CD4-positive, alpha-beta memory T cell (primary cell): ENCODE measurements at places on chromosomes 12 and 14.

DNA sequence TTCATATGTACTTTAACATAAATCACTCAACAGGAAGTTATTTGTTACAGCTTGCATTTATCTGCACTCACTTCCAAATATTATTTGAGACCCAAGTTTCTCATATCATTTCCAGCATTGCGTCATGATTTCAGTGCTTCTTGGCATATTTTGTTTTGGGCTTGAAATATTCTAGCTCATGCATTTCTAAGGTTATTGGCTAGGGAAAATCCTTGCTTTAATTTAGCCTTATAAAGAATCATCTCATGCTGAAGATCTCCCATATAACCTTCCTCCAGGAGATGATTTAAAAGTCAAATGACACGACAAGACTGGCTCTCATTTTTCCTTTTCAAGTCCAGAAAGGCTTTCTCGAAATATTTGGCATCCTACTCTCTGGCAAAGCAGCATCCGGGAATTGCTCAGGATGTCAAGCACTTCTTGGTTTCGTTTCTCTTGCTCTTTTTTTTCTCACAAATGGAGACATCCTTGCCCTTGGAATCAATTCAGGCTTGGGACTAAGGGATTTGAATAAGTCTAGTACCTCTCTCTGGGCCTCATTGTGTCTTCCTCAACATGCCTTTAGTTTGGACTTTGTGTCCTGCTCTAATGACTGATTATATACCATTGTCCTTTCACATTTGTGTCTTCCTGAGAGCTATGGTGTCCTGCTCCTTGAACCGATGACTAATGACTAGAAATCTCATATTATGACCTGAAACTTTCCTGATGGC is 295.0 kb downstream of the RMST start:
- DNase-seq = no peak

DNA sequence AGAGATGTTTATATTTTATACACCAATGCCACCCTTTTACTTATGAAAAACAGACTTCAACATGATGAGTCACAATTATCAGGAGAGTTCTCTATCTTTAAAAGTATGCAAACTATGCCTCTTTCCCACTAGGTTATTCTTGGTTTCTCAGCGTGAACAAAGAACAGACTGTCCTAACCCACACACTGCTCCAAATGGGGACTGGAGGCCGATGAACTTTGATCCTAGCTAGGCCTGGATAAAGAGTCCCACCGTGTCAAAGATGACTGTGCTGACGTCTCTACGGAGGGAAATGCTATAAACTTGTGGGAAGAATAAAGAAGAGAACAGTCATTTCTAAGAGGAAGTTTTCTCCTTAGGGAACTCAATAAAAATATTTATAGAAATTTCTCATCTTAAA is 160.1 kb downstream of the EPS8 start:
- DNase-seq = no peak

DNA sequence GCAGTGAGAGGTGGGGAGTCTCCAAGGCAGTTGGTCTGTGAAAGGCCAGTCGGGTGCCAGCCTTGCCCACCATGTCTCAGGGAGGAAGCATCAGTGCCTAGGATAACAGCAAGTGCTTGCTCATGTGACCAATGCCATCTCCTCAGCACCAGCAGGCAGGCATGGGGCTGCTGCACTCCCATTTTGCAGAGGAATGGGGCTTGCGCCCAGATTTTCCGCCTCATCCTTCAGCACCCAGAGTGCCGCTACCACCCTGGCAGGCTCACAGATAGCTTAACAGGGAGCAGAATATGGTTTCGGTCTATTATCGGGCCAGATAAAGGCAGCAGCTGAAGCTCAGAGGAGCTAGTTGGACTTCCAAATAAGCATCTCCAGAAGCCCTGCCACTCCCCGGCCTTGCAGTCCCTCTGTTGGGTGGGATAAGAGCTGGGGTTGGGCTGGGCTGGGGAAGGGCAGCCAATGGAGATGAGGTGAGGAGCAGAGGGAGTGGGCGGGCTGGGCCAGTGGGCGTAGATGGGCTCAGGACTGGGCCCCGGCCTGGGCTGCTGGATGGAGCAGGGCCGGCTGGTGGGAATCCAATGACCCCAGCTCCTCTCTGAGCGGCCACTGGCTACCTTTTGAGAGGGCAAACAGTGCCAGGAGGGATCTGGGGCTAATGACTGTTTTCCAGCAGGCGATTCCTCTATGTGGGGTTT is 8.4 kb upstream of the KRT80 start:
- no peak for DNase-seq

- no peak for DNase-seq
Observed at GRCh38 chr12:46982629-46983392, 96.6 kb upstream of the PCED1B start.

GRCh38 chr12:109557200-109557599 is 16.1 kb downstream of the MMAB start:
- no peak for DNase-seq

DNA sequence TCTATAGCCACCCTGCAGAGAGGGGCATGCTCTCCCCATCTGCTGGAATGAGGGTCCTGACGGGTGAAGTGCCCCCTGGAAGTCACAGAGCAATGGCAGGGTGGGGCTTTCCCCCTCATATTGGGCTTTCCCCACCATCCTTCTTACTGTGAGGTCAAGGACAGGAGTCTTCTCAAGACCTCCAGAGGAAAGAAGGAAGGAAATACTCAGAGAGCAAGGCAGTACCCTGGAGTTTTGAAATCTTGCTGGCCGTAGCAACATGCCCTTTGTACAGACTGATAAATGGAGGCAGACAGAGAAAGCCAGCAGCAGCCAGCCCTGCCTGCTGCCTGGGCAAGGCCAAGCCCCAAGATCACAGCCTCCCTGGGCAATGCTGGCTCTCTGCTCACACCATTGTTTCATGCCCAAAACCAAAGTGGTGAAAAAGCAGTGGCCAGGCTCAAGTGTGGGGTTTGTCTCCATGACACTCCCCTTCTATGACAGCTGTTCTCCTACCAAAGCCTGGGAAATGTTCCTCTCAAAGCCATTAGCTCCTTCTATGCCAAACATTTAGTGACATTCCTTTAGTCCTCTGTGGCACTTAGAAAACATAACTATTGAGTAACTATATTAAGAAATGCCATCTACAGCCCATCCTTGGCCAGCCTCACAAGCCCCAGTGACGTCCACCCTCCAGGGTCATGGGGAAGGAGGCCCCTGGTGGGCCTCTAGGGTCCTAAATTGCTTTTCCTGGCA is 13.2 kb upstream of the ITPK1 start:
- DNase-seq = no peak

DNA sequence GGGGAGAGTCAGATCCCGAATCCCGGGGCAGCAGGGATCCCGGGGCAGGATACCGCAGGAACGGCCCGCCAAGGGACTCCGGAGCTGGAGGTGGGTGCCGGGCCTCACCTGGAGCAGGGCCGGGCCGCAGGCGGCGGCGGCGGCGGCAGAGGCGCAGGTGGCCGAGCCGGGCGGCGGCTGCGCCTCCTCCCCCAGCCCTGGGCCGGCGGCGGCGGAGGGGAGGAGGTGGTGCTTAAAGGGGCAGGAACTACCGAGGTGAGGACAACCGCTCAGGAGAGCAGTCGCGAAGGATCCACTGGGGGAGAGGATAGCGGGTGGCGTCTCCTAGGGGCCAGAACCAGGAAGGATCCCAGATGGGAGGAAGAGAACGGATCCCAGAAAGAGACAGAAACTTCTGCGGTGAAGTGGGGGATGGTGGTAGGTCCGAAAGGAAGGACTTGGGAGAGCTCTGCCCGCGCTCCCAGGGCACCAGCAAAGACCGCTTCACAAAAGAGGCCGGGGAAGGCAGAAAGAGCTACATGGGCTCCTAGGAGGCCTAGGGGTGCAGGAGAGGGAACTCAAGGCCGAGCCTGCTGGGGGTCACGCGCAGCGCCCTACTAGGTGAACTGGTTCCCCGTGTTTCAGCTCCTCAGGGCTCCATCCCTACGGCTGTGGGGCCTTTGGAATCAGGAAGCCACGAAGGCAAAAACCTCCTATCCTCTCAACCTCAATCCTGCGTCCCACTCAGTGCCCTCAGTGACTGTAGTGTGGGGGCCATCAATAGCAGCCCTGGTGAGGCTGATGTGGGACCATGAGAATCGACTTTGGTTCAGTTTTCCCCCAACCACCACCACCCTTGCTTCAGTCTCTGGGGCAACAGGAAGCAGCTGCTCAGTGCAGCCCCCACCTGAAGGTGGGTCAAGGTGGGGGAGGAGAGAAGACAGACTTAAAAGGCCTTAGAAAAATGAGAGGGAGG is 5.0 kb upstream of the BAZ2A start:
- peak; percentile 61 for DNase-seq

DNA sequence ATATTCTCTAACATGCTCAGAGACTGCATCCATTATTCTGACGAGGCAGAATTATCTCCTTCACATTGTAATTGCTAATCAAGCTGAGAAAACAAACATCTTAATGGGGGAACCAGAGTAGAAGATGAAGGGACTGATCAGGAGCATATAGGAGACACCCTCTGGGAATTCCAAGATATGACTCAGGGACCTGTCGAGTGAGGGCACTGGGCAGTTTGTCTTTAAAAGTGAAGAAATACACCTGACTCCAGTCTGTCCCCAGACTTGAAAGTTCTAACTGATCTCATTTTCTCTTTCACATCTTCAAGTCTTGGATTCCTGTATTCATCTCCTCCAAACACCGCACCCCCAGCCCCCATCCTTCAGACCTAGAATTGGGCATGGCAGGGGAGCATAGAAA is 226.9 kb upstream of the PLXNC1 start:
- no peak for DNase-seq

- no peak for DNase-seq
Observed at GRCh38 chr12:26369588-26369987, 174.2 kb downstream of the SSPN start.

DNA sequence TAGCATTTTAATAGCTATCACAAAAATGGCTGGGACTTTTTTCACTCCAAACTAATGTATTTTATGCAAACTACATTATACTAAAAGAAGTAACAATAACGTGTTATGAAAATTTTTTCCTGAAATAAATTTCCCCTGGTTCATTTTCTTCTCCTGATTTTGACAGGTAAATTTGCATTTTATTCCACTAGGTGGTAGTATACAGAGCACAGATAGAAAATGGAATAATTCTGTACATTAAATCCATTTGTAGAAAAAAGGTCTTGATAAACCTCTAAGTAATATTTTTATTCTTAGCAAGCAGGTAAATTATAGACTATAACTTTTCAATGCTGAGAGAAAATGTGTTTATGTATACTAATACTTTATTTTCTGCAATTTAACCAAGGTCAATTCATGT is 96.5 kb downstream of the BCAT1 start:
- no peak for DNase-seq

DNA sequence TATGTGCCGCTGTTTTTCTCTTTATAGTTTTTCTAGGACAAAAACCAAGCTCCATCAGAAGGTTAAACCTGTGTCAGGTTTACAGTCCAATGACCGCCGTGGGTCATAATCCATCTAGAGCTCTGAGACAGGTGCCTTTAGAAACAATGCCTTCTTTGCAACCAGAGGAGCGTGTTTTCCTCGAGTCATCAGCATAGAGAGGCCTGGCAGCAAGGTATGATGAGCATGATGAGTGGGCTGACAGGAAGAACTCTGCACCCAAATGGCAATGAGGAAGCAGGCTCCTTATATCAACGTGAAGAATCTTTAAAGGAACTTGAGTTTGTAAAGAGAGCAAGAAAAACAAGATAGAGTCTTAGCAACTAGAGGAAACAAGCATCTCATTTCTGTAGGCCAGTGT is 60.5 kb upstream of the NUDT4 start:
- DNase-seq = no peak

- no peak for DNase-seq
Observed at GRCh38 chr12:91007531-91008290, 2.9 kb upstream of the EPYC start.

GRCh38 chr14:81772381-81772780 is 238.7 kb upstream of the SEL1L start:
- no peak for DNase-seq

GRCh38 chr12:63930971-63931370 is 86.5 kb downstream of the SRGAP1 start:
- DNase-seq = no peak

- no peak for DNase-seq
Observed at GRCh38 chr12:67067453-67068203, 201.5 kb upstream of the CAND1 start.

DNA sequence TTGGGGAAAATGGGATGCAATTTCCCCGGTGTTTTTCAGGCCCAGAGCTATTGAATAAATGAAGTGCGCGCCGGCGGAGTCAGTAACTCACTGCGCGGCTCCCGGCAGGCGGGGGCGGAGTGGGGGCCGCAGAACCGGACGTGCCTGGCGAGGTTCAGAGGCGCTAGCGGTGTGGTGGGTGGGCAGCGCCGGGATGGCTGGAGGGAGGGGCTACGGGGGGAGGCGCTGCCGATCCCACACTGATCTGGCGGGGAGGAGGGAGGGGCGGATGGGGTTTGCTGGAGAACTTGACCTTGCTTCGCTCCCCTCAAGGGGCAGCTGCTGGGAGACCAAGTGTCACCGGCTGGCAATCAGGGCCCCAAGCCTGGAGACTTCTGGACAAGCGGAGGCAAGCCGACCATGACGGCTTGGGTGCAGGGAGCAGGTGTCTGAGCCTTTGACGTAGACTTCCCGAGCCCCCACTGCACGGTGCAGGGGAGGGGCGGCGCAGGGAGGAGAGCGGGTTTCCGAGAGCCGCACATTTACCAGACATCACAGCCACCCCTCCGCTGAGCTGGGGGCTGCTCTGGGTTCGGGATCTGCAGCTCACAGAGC is 174.1 kb upstream of the RTL1 start:
- DNase-seq = no peak

GRCh38 chr12:123237646-123238329 is 4.6 kb downstream of the MTRFR start:
- peak; percentile 52 for DNase-seq

GRCh38 chr14:36021591-36022320 is 154.8 kb downstream of the PTCSC3 start:
- DNase-seq = no peak

GRCh38 chr14:45807178-45807899 is 554.3 kb upstream of the MIS18BP1 start:
- no peak for DNase-seq

DNA sequence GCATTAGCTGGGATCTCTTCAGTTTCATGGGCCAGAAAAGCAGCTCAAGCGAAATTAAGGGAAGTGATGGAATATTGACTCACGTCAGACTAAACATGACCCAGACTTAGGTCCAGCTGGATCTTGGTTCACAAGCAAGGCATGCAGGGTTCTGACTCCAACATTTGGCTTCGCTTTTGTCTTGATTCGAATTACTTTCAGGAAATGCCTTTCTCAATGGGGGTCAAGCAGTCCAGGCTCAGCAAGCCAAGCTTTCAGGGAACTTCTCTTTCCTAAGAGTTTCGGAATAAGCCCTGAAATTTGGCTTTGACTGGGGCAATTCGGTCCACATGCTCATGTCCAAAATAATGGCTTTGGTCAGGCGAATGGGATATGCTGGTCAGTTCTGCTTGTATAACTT is 678.7 kb upstream of the TMEM132C start:
- no peak for DNase-seq

DNA sequence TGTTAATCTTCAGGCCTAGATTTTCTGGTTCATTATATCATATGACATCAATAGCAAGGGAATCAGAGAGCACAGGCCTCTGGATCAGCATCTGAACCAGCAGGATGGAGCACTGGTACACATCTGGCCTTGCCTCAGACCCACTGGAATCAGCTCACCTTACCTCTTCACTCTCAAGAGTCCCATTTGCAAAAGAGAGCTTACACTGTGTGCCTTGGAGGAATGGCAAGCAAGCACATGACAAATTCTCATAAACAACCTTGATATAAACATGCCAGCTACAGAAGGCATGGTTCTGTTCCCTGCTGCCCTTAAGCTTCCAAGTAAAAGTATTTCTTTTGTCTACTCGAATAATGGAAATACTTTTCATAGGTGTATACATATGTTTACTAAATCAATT is 128.6 kb upstream of the CPM start:
- no peak for DNase-seq
